ENCODE measurements at places on chromosomes 13 and 19.

DNA sequence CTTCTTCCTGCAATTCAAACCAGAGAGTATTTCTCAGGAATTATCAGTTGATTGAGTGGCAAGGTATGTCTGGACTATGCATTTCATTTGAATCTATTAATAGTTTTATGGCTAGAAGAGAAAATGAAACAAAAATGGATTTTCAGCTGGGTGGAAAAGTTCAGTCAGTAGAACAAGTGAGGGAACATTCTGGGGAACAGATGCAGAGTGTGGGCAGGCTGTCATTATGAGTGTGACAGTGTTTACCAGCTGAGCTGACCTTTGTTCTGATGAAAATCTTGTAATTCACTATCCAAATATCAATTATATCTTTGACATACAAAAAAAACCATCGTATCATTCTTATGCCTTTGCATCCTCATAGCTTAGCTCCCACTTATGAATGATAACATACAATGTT lies 2.6 kb upstream of the CLC start:
- no peak for ATAC-seq

- no peak for ATAC-seq
These were observed 406.8 kb downstream of the DACH1 start for GRCh38 chr13:71460211-71460610.

DNA sequence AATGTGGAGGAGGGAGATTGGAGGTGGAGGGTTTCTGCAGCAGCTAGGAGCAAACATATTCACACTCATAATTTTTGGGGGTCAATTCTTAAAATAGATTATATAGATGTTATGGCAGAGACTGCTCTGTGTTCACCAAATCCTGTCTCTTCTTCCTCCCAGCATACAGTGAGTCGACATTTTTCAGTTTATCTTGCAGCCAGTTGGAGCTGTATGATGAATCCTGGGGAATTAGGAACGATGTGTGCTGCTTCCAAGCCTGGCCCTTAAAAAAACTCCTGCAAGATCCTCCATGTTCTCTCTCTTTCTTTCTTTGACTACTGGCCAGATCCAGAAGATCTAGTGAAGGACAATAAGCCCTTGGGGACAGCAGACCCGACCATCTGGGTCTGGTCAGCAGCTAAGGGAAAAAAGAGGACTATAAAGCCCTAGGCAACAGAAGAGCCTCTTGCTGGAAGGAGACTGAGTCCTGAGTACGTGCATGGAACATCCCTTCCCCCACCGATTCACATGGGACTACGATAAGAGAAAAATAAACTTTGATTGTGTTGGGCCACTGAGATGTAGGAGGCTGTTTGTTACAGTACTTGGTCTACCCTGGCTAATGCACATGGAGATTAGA lies 55.8 kb upstream of the POMP start:
- no peak for ATAC-seq

DNA sequence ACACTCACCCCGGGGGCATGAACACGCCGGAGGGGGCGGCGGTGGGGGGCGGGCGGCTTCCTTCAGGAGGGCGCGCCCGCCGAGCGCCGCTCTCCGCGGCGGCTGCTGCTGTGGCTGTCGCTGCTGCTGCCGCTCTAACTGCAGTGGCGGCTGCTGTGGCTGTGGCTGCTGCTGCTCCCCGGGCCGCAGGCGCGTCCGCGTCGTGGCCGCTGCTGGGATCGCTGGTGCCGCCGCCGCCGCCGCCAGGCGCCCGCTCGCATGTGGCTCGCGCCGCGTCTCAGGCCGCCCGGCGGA lies at the start of gene BBC3:
TSS of gene BBC3 (minus strand) at position 279 of the 294 bp plus-strand sequence. CDS start 2,768 bp downstream, outside the sequence.
- ATAC-seq, result no peak

DNA sequence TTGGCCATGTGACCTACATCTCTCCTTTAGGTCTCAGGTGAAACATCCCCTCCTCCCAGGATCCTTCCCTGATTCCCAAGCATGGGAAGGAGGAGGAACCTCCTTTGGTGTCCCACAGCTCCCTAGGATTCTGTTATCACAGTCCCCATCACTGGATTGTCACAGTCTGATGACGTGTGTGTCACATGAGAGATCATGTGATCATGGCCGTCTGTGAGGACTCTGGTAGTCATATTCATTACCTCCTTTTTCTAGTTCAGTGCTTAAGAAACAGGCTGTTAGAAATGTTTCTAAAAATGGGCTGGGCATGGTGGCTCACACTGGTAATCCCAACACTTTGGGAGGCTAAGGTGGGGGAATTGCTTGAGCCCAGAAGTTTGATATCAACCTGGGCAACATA lies 3.0 kb downstream of the DHX34 start:
- no peak for ATAC-seq

DNA sequence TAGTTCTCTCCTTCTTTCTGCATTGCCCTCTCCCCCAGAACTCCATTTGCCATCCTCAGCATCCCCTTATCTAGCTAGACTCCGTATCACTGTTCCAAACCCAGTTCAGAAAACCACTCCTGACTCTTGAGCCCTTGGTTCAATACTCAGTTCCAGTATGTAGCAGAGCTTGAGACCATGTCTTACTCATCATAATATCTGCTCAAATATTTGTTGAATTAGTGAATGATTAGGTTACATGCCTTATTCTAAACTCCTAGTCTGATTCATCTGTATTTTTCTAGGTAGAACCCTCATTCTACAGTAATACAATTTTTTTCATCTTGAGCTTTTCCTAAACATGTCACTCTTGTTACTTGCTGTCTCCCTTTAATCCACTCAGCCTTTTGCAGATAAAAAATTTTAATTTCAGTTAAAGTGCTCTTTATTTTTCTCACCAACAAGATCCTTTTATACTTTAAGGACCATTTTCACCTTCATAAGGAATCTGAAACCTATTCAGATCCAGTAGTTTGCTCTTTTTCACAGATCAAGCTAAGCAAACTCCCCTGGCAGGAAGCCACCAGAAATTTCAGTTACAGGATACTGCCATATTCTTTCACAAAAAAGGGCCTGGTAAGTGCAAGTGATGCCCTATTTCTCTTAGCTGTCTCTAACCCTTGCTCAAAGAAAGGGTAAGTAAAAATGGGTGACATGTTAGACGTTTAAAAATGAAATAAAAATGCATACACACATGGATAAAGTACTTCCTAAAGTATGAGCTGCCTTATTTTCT lies 23.1 kb upstream of the INTS6 start:
- ATAC-seq, result no peak

Data from stimulated activated memory B cell treated with anti-CD40 and anti-IgM and Interleukin-4, amounts not matched to agents 10 μg/mL and 1 μg/mL and 100 μg/mL, for 72 hours (primary cell).